ENCODE measurements at places on chromosomes 1 and 21.

DNA sequence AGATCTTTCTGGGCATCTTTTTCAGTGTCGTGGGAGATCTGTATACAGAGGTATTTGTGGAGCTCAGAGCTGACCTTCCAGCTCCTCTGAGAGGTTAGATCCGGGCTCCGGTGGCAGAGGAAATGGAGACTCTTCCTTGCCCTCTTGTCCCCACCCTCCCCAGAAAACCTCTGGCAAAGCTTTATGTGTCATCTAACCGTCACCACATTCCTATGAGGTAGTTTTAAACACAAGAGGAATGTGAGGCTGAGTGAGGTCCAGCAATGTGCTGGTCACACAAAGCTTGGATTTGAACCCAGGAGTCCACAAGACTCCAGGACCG is 1.2 kb downstream of the CD160 start:
- DNase-seq: no peak

- no peak for DNase-seq
Measured at GRCh38 chr21:9780441-9780937, 740.9 kb upstream of the TPTE start.

DNA sequence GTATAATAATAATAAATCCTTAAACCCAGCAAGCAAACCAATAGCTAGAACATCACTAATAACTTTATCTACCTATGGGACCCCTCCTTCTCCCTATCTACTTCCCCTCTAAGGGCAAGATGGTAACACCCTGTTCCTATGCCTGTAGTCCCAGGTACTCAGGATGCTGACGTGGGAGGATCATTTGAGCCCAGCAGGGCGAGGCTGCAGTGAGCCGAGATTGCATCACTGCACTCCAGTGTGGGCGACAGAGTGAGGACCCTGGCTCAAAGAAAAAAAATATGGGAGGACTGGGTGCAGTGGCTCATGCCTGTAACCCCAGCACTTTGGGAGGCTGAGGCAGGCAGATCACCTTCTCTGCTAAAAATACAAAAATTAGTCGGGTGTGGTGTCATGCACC is 143.1 kb upstream of the SLC45A1 start:
- no peak for DNase-seq

DNA sequence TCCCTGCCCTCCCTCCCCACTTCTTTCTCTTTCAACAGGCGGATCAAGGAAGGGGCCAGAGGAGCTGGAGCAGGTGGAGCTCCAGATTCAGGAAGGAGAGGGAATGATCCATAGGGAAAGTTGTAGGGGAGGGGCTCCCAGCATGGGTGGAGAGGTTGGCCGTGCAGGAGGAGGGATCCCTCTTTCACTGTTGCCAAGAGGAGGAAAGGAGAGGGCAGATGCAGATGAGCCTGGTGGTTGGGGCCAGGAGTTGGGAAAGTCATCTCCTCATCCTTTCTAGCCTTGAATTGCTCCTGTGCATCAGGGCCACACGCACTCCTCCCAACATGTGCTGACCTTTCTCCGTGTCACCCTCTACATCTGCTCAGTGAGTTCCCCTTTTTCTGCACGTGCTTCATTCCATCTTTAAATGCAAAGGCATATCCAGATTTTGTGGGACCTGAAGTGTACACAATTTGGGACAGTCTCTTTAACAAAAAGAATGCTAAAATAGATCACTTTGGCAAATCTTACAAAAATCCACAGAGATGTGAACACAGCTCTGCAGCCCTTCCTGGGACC is 32.4 kb downstream of the ZBTB18 start:
- no peak for DNase-seq

DNA sequence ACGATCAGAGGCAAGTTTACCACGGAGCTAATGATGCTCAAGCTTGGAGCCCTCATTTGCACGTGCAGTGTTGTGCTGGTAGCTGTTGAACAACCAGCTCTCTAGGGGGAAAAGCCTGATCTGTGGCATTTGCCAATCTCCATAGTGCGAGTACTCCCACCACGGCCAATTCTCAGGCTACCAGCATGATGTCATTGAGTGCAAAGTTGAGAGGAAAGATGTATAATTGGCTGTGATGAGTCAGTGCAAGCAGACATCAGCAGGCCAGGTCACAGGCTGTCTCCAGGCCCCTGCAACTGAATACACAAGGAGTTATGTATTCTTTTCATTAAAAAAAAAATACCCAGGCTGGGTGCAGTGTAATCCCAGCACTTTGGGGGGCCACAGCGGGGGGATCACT is 233.1 kb upstream of the VAMP3 start:
- no peak for DNase-seq

GRCh38 chr1:51175278-51175677 is 60.8 kb upstream of the RNF11 start:
- DNase-seq: no peak

DNA sequence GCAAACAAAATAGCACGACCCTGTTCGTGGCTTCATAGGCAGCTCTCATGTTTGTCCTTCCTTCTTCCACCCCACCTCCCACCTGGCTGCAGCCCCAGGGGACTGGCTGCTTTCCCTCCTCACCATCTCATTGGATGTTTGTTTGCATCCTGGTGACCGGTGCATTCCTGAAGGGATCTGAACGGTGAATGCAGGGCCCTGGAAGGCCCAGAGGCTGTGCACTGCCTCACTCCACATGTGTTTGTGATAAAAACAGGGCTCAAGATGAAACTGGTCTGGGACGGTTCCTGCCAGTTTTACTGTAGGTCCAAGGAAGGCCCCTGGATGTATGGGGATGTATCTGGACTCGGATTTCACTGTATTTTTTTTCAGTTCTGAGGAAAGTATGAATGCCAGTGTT is 42.8 kb downstream of the CNN3 start:
- DNase-seq: no peak

DNA sequence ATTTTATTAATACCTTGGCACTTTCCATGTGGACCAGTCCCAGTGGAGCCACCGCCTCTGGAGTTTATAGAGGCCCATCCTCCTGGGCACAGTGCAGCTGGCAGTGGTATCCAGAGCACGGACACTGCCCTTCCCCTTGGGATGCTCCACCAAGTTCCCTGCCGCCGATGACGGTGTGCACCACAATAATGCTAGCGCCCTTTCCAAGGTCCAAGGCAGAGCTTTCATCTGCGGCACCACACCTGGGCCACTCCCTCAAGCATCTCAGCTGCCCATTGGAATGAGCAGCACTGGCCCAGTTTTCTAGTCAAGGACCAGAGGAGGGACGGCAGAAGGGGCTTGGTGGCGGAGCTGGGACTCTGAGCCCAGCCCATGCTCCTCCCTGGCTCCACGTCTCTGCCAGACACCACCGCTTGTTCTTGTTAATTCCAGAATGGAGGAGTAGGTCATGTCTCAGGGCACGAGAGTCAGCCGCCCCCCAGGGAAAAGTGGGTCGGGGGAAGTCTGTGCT is 24.5 kb downstream of the SIM2 start:
- no peak for DNase-seq

DNA sequence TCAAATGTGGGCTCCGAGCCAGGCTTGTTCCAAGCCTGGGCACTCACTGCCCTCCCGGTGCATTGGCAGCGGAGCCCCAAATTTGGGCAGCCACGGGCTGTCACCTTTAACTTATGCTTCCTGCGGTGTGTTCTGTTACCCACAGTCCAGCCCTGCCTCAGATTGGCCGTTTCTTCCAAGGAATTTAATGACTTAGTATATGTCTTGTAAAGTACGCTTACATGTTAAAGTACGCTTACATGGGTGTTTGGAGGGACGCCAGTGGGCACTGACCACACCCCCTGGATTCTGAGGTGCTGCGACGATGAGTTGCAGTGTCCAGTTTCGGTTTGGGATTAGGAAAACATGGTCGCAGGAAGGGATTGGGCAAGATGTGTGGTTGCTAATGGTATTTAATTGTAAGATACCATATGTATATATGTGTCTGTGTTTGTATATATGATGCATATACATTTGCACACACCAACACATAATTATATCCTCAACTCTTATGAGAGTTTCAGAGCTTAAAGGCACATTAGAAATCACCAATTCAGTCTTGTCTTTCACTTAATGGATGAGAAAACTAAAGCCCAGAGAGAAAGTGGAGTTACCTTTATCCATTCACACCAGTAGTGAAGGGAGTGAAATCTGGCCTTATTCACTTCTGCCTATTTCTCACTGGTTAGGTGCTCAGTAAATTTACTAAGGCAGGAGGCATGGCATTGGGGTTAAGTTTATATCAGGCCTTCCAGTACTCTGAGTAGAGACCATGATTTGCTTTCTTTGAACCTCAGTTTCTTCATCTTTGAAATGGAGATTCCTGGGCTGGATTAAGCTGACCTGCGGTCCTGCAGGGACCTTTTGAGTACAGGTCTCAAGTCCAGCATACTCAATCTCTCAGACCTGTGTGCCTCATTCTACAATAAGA is 1.0 kb downstream of the SMYD2 start:
- DNase-seq: peak; percentile 70

DNA sequence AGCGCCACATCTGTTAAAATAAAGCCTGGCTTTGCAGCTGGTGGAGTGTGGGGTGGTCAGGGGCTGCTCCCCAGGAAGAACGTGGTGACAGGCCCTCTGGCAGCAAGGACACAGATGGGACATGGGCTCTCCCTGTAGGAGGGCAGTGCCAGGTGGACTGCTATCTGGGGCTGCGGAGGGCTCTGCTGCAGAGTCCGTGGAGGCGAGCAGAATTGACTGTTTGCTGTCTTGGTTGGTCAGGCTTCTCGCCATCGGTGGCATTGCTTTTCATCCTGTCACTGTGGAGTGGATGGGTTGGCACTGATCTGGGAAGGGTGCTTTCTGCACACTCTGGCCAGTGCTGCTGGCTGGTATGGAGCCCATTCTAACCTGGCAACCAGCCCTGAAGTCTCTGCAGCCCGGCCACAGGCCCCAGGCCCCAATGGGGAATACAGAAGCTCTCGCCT is 103.0 kb downstream of the LAMC2 start:
- no peak for DNase-seq

- DNase-seq: no peak
Measured at GRCh38 chr1:39735731-39736130, 3.0 kb upstream of the PPIE start.

DNA sequence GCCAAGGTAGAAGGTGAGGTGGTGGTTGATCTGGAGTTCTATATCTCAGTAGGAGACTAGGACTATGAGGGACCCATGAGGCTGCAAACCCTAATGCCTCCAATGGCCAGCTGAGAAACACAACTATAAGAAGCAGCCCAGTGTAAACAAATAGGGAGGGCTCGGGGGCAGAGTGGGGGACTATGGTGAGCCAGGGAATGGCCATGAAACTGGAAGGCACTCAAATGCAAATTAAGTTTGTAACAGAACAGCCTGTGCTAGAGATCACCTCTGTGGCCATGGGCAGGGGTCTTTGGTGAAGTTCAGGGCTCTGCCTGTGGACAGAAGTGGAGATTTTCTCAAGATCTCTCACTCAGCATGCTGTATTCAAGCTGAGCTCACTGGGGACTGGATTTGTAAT is 187.1 kb downstream of the GRIK3 start:
- DNase-seq: no peak

DNA sequence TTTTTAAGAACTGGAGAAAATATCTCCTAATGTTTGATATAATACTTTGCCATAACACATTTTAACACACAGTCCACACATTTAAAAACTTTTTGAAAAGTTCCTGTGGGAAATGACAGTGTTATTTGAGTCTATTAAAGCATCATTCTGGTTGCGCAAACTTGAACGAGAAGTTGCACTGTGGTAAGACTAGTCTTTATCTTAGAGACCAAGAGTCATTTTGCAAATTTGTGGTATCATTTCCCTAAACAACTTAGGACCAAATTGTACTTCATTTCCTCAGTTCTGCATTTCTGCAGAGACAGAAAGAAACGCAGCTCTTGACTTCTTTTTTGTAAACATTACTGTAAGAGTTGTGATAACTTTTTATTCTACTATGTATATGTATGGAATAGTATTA is at the start of gene RGS18:
RGS18 (plus strand) TSS at position 282 of the 400 bp plus-strand sequence. CDS start 176 bp downstream, outside the sequence.
- DNase-seq: no peak

GRCh38 chr1:97192872-97193572 is 471.4 kb downstream of the PTBP2 start:
- no peak for DNase-seq

DNA sequence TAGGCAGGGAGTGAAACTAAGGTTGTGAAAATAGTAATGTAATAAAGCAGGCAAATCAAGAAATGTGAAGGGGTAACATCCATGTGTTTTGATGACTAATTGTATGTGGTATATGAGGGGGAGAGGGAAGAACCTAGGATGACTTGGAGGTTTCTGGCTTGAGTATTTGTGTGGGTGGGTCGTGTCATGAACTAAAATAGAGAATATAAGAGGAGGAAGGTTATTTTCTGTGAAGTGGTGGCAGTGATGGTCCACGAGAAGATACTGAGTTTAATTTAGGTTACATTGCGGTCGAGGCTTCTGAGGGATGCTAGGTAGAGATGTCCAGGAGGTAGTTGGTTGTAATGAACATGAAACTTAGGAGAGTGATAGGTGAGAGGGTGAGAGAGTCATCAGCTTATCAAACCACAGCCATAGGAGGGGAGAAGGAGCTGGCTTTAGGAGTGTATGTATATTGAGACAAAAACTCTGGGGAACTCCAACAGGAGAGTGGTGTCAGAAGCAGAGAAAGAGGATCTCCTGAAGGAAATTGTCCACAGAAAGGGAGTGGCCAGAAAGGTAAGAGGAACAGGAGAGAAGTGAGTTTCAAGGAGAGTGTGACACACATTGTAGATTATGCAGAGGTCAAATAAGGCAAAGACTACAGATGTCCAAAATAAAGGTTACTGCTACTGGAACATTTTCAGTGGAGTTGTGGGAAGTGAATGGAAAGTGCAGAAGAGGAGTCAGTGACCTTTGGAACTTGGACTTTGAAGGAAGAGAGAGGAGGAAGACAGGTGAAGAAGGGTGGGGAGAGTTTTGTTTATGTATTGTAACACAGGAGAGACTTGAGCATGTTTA is 89.0 kb upstream of the MACF1 start:
- no peak for DNase-seq

DNA sequence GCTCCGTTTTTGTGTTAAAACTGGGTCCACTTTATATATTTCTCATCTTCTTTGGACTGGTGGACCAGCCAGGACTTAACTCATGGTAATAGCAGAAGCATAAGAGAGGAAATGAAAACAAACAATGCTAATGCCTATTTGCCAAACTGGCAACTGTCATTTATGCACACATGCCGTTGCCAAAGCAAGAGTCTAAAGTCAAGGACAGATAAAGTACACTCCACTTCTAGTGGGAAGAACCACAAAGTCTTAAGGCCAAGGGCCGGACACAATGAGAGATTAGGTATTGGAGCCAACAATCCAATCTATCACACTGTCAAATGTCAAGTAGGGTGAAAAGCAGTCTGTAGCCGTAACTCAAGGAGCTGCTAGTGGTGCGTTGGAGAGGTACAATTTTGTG is 157.7 kb downstream of the LYPLAL1 start:
- DNase-seq: no peak

- DNase-seq: no peak
Measured at GRCh38 chr1:25167269-25168192, 64.8 kb downstream of the SYF2 start.

- no peak for DNase-seq
Measured at GRCh38 chr1:212760126-212760823, 31.3 kb downstream of the NSL1 start.

- DNase-seq: no peak
Measured at GRCh38 chr1:243477731-243478290, 222.0 kb downstream of the SDCCAG8 start.

DNA sequence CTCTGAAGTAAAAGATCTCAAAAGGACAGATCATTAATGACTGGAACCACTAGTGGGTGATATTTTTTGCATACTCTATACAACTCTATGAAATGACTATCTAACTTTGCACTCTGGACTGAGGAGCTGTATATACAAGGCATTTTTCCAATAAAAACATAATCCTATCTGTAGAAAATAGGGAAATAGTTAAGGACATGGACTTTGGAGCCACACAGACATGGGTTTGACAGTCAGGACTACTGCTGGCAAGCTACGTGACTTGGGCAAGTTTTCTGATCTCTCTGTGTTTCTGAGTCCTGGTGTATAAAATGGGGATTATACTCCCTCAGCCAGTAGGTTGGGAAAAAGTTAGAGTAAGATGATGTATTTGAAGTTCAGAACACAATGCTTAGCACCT is 20.9 kb upstream of the HSD3B2 start:
- DNase-seq: no peak

All from ascending aorta (tissue), 2 donors.